PC-9 (cell line): ENCODE measurements at places on chromosomes 12 and 14.

DNA sequence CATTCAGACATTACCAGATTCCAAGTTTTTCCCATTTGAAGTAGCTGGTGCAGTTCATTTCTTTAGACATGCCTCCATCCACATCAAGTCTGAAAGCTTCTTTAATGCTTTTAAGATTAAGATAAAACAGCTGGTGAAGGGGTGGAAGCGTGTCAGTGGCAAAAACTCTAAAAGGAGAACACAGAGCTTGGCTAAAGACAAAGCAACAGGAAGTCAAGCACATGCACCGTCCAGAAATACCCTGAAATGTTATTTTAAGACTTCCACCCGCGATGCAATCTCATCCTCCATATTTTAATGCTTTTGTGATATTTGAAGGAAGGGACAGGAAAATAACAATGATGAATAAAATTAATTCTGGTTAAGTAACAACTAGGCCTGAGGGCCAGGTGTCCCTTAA is 31.8 kb downstream of the PPM1H start:
- no peak overlapping the region for H3K27ac ChIP-seq
- no peaks in the 10 kb centered on the region for H3K36me3 ChIP-seq

- DNase-seq, result no peak
- H3K27ac ChIP-seq, result no peak overlapping the region
- H3K27me3 ChIP-seq, result peaks cover 54% of the 10 kb centered on the region
Measured at GRCh38 chr12:51678086-51678724, 87.2 kb downstream of the SCN8A start.

- H3K4me3 ChIP-seq, result no peak overlapping the region
- H3K27me3 ChIP-seq, result 0 out of 2 replicates have a peak, but pooled peaks cover 3% of the 10 kb centered on the region
- H3K36me3 ChIP-seq, result no peaks in the 10 kb centered on the region
- no peak overlapping the region for H3K27ac ChIP-seq
- no peak for DNase-seq
Measured at GRCh38 chr12:53327435-53328042, 6.1 kb upstream of the AAAS start.

DNA sequence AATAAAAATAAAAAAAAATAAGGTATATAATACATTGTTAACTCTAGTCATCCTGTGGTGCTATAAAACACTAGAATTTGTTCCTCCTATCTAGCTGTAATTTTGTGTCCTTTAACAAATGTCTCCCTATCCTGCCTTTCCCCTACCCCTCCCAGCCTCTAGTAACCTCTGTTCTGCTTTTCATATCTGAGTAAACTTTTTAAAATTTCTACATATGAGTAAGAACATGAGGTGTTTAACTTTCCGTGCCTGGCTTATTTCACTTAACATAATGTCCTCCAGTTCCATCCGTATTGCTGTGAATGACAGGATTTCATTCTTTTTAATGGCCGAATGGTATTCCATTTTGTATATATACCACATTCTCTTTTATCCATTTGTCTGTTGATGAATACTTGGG is 71.3 kb upstream of the GNG2 start:
- H3K36me3 ChIP-seq, result no peaks in the 10 kb centered on the region
- no peak for DNase-seq
- no peaks in the 10 kb centered on the region for H3K27me3 ChIP-seq

GRCh38 chr14:105283028-105283427 is 17.8 kb downstream of the BRF1 start:
- no peaks in the 10 kb centered on the region for H3K27me3 ChIP-seq
- H3K4me1 ChIP-seq, result no peaks in the 10 kb centered on the region
- H3K36me3 ChIP-seq, result no peaks in the 10 kb centered on the region
- no peak overlapping the region for H3K4me3 ChIP-seq
- DNase-seq, result no peak

GRCh38 chr14:56803816-56804535 is 6.3 kb downstream of the OTX2 start:
- peaks cover 4% of the 10 kb centered on the region; the same call in 1 of the 2 replicates for H3K27me3 ChIP-seq
- no peak overlapping the region for H3K4me3 ChIP-seq
- no peak for DNase-seq
- H3K27ac ChIP-seq, result no peak overlapping the region
- H3K4me1 ChIP-seq, result no peaks in the 10 kb centered on the region

- peaks cover 62% of the 10 kb centered on the region for H3K27me3 ChIP-seq
- DNase-seq, result no peak
- H3K27ac ChIP-seq, result no peak overlapping the region
- H3K4me1 ChIP-seq, result no peaks in the 10 kb centered on the region
- H3K36me3 ChIP-seq, result no peaks in the 10 kb centered on the region
Measured at GRCh38 chr12:2306735-2307134, 253.9 kb downstream of the CACNA1C start.

GRCh38 chr14:101108579-101109346 is 205.2 kb upstream of the RTL1 start:
- H3K4me1 ChIP-seq, result no peaks in the 10 kb centered on the region
- H3K27me3 ChIP-seq, result no peaks in the 10 kb centered on the region
- H3K27ac ChIP-seq, result no peak overlapping the region
- no peak for DNase-seq
- H3K36me3 ChIP-seq, result no peaks in the 10 kb centered on the region
- no peak overlapping the region for H3K4me3 ChIP-seq

GRCh38 chr14:91350483-91350812 is 67.2 kb downstream of the CCDC88C start:
- no peaks in the 10 kb centered on the region for H3K27me3 ChIP-seq
- H3K27ac ChIP-seq, result no peak overlapping the region
- no peak overlapping the region for H3K4me3 ChIP-seq
- DNase-seq, result no peak
- H3K4me1 ChIP-seq, result no peaks in the 10 kb centered on the region
- no peaks in the 10 kb centered on the region for H3K36me3 ChIP-seq

- no peaks in the 10 kb centered on the region for H3K4me1 ChIP-seq
- no peak overlapping the region for H3K4me3 ChIP-seq
- DNase-seq, result no peak
- H3K27ac ChIP-seq, result no peak overlapping the region
Measured at GRCh38 chr12:94266796-94267536, 118.6 kb downstream of the PLXNC1 start.

DNA sequence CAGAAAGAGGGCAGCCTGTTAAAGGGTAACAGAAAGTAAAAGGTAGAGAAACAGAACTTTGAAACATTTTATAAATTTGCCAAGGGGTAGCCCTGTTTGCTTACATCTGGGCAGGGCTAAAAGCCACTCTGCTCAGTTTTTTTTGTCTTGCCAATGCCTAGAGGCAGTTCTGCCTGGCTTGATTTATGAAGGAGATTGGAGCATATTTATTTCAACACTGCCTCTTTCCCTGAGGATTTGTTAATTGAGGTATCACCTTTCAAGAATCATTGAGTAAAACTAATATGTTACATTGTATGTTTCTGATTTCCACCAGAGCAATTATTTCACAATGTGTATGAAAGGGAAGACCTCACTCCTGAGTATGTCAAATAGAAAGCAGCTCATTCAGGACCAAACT is 160.8 kb downstream of the GXYLT1 start:
- no peak overlapping the region for H3K4me3 ChIP-seq
- no peaks in the 10 kb centered on the region for H3K4me1 ChIP-seq
- no peaks in the 10 kb centered on the region for H3K27me3 ChIP-seq
- no peak overlapping the region for H3K27ac ChIP-seq

GRCh38 chr12:100077367-100077766 is 65.3 kb downstream of the BLTP3B start:
- no peaks in the 10 kb centered on the region for H3K4me1 ChIP-seq
- H3K27me3 ChIP-seq, result no peaks in the 10 kb centered on the region
- H3K27ac ChIP-seq, result no peak overlapping the region
- no peaks in the 10 kb centered on the region for H3K36me3 ChIP-seq

DNA sequence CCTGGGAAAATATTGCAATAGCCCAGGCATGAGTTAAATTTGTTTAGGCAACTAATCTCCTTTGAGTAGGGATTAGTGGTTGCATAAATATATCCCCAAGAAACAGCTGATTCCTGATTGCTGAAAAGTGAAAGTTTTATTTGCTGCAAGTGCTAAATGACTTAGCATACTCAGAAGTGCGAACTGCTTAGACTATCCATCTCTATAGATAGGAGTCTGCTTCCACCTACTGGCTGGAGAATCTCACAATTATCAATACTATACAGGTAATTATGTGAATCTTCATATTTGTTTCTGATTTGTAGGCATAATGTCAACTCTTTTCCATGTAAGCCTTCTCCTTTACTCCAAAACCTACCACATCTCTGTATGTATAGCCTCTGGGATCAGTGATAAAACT is 12.0 kb upstream of the SLCO1B3 start:
- H3K4me1 ChIP-seq, result no peaks in the 10 kb centered on the region
- DNase-seq, result no peak
- H3K27me3 ChIP-seq, result no peaks in the 10 kb centered on the region
- H3K4me3 ChIP-seq, result no peak overlapping the region
- no peaks in the 10 kb centered on the region for H3K36me3 ChIP-seq

GRCh38 chr12:4153343-4153892 is 120.1 kb upstream of the CCND2 start:
- H3K4me3 ChIP-seq, result no peak overlapping the region
- H3K27me3 ChIP-seq, result peaks cover 85% of the 10 kb centered on the region
- no peak overlapping the region for H3K27ac ChIP-seq
- H3K4me1 ChIP-seq, result no peaks in the 10 kb centered on the region

- H3K27me3 ChIP-seq, result no peaks in the 10 kb centered on the region
- H3K4me3 ChIP-seq, result no peak overlapping the region
- no peak overlapping the region for H3K27ac ChIP-seq
- H3K36me3 ChIP-seq, result no peaks in the 10 kb centered on the region
- H3K4me1 ChIP-seq, result no peaks in the 10 kb centered on the region
- DNase-seq, result no peak
Measured at GRCh38 chr14:81459912-81460311, 59.8 kb upstream of the STON2 start.

DNA sequence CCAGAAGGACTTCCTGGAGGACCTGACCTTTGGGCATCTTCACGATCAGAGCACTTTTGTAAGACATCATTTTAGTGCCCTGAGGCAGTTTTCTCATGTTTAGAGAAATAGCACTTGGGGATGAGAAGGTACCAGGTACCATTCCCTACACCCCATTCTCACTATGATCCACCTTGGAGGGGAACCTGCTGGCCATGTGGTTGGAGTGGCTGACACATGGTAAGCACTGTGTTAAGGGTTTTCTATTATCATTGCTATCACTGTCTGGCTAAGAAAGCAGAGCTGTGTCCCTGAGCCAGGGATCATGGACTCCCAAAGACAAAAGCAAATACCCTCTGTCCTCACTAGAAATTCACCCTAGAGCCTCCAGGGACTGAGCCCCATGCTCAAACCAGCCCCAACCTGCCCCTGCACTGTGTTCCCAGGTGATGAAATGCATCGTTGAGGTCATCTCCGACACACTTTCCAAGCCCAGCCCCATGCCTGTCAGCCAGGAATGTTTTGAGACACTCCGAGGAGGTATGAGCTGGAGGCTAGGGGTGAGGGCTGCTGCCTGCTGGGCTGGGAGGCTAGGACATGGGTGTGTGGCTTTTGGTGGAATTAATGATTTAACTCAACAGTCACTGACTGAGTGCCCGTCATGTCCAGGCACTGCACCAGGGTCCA is 3.4 kb downstream of the CHGA start:
- peak; percentile 64 for DNase-seq
- 0 out of 2 replicates have a peak overlapping the region, but pooled peaks have one; percentile 28 for H3K27ac ChIP-seq
- peaks cover 21% of the 10 kb centered on the region for H3K4me1 ChIP-seq
- no peaks in the 10 kb centered on the region for H3K36me3 ChIP-seq
- H3K27me3 ChIP-seq, result no peaks in the 10 kb centered on the region
- no peak overlapping the region for H3K4me3 ChIP-seq

- peaks cover 50% of the 10 kb centered on the region for H3K27me3 ChIP-seq
- H3K4me3 ChIP-seq, result no peak overlapping the region
Measured at GRCh38 chr12:106214571-106214970, 33.2 kb downstream of the CKAP4 start.
